Left kidney (tissue), 8 donors: ENCODE measurements at places on chromosomes 12 and 14.

DNA sequence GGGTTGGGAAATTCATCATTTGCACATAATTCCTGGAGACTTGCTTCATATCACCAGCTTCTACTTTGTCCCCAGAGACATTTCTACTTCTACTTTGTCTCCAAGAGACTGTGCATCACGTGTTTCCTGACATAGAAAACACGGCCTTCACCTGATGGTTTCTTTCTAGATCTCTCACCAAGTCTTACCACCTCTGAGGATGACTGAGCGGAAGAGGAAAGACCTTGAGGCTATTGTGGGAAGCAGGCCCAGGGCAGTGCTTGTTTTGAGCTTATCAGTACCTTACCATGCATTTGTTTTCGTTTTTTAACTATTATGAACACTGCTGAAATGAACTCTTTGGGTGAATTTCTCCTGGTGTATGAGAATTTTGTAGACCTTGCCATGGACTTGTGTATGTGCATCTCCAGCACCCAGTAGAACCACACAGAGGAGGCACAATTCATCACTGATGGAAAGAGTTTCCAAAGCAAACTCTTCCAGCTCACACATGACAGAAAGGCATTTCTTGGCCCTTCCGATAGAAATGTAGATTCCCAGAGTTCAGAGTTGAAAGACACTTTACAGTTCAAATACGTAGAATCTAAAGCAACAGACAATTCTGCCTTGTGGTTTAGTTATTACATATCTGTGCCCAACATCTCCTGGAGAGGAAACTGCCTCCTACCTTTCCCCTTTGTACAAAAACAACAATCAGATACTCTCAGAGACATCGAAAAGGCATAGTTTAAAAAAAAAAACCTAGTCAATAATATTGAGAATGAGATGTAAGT, 434.7 kb downstream of the FUT8 start:
- DNase-seq: no peak

GRCh38 chr12:65463611-65464010, 185.1 kb downstream of the MSRB3 start:
- no peak for DNase-seq

DNA sequence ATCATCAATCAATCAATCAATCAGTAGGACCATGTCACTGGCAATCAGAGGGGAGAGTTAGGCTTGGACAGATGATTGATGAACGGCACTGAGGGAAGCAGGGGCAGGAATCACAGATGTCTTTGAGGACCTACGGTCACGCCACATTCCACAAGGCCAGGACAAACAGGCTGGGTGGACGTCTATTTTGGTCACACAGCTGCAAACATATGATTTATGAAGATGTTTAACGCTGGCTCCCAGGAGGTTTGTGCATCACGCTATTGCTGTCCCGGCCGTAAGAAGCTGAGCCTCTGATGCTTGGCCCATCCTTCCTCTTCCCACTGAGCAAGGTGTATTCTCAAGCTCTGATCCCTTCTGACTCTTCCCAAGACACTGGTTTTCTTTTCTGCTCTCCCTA, 160.8 kb downstream of the FOXN3 start:
- DNase-seq: no peak

GRCh38 chr14:89357655-89358297, 59.3 kb downstream of the FOXN3 start:
- no peak for DNase-seq

GRCh38 chr12:122403115-122403770, 19.2 kb downstream of the CLIP1 start:
- DNase-seq: no peak

DNA sequence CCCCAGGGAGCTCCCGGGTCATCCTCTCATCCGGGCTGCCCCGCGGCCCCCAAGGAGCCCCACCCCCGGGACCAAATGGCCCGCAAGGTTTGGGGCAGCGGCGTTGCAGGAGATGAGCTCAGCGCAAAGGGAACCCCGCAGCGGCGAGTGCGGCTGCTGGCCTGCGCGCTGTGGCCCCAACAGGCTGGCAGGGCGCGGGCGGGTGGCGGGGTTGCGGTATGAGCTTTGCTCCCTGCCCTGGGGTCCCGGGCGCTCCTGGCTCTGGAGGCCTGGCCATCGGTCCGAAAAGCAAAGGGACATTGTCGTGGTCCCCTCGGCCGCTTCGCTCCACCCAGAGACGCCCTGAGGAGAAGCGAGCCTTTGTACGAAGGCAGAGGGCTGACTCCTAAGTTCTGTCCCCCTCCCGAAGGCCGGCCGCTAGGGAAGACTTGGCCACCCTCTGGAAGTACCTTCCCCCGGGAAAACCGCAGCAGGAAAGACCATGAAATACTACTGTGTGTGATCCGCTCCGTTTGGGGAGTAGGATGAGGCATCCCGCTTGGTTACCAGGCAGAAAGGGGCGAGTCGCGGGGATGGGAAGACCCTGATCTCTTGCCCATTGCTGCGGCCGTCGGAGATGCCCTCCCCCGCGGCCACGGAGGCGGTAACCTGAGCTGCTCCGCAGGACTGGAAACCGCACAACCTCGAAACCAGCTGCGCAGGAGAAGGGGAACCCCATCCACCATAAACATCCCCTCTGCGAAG, 620 bp upstream of the NID2 start:
- no peak for DNase-seq

DNA sequence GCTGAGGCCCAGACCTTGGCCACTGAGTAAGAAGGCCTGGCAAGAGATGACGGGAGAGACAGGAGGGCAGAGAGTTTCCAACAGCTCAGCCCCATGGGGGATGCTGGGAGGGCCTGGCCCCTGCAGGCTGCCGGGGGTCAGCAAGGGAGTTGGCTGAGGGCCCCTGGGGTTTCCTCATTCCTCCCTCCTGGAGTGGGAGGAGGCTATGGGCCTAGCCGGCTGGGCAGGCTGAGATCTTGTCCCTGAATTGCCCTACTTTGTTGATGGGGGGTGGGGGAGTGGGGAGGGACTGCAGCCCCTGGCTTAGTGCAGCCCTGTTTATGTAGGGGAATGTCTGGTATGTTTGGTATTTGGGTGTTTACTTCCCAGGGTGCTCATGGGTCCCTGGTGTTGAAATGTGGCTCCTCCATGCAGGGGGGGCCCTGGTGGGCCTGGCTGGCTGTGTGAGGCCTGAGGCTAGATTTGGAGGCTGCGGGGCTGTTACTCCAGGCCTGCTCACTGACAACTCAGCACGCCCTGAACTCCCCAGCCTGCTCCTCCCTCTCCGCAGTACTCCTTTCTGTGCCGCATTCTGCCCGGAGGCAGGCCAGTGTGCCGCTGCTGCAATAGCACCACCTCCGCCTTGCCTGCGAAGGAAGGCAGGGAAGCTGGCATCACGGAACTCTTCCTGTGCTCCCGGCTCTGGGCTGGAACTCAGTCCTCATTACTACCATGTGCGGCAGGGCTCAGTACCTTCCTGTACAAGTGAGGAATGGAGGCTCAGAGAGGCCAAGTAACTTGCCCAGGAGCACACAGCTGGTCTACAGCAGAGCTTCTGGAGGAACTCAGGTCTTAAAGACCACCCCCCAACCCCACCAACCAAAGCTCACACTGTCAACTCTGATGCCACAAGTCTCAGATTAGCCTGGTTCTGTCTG, 25.3 kb downstream of the JDP2 start:
- DNase-seq: peak; percentile 73

GRCh38 chr14:95291859-95292542, 27.7 kb downstream of the CLMN start:
- DNase-seq: no peak

DNA sequence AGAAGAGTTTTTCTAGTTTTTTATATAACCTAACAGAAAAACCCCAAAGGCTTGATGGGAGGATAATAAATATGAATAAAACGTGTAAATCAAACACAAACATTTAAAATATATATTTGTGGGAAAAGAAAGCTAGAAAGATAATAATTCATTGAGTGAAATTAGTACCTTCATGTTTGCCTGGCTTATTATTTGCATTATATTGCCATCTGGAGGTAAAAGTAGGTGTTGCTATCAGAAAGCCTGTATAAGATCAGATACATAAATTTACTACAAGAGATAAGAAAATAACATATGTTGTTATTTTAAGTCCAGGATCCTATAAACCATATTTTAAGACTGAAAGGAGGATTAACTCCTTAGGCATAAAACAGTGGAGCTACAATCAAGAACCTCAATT, 77.7 kb downstream of the NTS start:
- DNase-seq: no peak

- DNase-seq: no peak
These were observed 133.6 kb downstream of the TTLL5 start for GRCh38 chr14:75794615-75795038.

GRCh38 chr12:132766380-132767085, 4.9 kb upstream of the ANKLE2 start:
- DNase-seq: peak; percentile 18

GRCh38 chr12:111598637-111599452, at the start of gene ATXN2:
Gene ATXN2, minus strand, starts transcription at chr12:111599315. Its CDS starts 281 bp downstream, at chr12:111599034.
- peak; percentile 46 for DNase-seq

GRCh38 chr14:61928701-61929100, 166.5 kb downstream of the SNAPC1 start:
- DNase-seq: no peak

DNA sequence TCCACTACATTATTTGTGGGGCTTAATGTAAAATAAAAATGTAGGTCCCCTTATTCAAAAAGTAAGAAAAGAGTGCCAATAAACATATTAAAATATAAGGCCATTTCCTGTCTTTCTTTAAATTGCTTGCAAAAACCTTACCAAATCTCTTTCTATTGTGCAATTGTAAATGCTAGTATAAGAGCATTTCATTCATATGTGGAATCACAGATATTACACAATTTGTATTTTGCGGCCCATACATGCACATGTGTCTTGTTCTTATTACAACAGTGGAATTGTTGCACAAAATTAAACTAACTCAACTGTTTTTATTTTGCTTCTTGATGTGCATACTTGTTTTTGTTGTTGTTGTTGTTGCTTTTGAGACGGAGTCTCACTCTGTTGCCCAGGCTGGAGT, 20.1 kb upstream of the CRADD start:
- no peak for DNase-seq

DNA sequence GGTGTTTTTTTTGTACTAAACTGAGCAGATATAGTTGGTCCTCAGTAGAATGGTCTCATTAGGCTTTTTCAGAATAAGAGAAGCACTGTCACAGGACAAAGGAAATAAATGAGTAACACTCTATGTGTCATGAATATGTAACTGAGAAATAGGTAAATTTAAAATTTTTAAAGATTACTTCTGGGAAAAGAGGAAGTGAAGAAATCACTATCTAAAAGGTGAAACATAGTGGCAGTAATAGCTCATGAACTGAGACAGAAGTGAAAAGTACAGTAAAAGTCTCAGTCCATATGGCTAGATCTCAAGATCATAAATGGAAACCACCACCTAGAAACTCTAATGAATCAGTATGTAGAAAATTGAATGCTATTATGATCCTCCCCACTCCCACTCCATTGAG, 89.3 kb upstream of the TTC7B start:
- DNase-seq: no peak

DNA sequence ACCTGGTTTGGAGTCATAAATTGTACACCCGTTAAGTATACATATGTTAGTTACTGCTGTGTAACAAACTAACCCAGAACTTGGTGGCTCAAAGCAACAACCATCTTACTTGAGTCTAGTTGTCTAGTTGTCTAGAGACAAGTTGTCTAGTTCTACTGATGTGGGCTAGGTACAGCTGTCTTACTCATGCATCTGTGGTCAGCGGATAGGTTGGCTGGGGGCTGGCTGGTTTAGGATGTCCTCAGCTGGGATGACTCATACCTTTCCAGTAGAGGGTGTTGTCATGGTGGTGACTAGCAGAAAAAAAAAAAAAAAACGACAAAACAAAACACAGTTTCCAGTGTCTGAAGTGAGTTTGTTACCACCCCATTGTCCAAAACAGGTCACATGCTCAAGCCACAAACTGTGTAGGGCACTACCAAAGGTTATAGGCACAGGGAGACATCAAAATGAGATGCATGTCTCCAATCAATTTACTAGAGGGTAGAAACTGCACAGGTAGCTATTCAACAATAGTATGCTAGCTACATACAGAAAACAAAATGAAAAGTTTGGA, 680.3 kb downstream of the MED13L start:
- no peak for DNase-seq

GRCh38 chr12:5309654-5310053, 122.3 kb upstream of the NTF3 start:
- no peak for DNase-seq

GRCh38 chr12:9323144-9323681, 115.0 kb upstream of the PZP start:
- no peak for DNase-seq

GRCh38 chr12:26523708-26524150, 309.3 kb downstream of the ITPR2 start:
- DNase-seq: peak; percentile 19

DNA sequence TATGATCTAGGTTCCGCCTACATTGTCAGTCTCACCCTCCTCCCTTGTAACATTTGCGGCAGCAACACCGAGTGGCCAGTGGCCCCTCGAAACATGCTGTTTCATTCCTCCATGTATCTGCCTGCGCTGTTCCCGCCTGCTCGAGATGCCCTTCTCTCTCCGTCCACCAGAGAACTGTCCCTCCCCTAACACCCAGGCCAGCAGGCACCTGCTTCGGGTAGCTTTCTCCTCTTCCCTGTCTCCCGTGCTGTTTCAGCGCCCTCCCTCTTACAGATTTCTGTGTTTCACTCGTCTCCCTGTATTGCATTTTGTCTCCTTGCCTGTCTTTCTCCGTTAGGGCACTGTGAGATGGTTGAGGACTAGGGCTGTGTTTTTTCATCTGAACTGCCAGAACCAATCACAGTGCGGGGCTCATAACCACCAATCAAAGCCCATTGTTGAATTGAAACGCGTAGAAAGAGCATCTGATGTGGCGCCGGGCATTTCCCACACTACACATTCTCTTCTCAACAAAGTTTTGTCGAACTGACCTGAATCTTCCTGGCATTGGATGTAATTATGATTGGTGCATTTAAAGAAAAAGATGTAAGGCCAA, 40.9 kb upstream of the ELK3 start:
- DNase-seq: no peak

DNA sequence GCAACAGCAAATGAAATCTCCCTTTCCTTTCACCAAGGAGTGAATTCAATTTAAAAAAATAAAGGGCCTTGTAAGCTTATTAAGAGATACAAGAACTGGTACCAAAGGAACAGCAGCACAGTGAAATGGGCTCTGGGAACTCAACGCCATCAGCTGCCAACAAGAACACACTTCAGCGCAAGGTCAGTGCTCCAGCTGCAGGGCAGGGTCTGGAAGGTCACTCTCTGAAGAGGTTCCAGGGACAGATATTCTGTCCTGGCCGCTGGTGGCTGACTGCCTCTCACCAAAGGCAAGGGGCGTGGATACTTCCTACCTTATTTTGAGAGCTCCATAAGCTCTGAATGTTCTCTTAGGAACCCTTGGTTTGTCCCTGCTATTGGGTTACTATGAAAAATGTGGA, 186.6 kb downstream of the CALM1 start:
- no peak for DNase-seq

GRCh38 chr12:68641138-68641537, 30.4 kb downstream of the RAP1B start:
- DNase-seq: no peak

- DNase-seq: no peak
These were observed 471.6 kb upstream of the FOXG1 start for GRCh38 chr14:28294834-28295440.

DNA sequence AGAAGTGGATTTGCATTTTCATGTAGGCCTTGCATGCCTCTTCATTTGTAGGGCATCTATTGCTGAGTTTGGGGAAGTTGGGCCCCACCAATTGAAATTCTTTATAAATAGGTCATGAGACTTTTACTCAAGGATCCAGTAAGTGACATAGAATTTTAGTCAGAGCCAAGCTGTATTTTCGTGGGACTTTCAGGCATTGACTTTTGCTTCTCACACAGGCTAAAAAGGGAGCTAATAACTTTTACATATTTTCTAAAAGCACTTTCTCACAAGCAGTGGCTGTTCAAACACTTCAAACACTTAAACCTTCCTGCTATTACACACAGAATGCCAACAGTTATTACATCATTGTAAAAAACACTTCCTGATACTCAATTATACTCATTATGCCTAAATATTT, 260.5 kb downstream of the MSRB3 start:
- DNase-seq: no peak
